HFFc6 (cell line): ENCODE measurements at places on chromosomes 4 and X. TPM values are rescaled to one million over a fixed set of nuclear protein-coding genes. Genes with fewer than 3 reads are reported as not detected.

- DNase-seq, result peak; percentile 16
These were observed 651 bp downstream of the UCHL1 start for GRCh38 chr4:41257257-41257901.

DNA sequence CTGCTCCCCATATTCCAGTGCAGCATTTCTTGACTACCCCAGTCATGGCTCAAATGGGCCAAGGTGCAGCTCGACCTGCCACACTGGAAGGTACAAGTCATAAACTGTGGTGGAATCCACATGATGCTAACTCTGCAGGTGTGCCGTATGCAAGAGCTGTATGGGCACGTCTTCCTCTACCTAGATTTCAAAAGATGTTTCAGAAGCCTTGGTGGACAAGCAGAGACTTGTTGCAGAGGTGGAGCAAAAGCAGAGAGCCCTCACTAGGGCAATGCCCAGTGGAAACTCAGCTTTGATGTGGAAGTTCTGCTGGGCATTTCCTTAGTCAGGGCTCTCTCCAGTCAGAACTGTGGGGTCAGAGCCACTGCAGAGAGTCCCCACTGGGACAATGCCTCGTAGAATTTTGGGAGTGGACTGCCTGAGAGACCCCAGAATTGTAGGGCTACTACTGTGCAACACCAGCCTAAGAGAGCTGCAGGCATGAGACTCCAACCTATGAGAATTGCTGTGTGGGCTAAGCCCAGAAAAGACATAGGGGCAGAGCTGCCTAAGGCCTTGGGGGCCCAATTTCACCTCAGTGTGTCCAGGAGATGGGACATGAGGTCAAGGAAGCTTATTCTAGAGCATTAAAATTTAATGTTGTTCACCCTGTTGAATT is 65.7 kb downstream of the BEX3 start:
- DNase-seq, result no peak

DNA sequence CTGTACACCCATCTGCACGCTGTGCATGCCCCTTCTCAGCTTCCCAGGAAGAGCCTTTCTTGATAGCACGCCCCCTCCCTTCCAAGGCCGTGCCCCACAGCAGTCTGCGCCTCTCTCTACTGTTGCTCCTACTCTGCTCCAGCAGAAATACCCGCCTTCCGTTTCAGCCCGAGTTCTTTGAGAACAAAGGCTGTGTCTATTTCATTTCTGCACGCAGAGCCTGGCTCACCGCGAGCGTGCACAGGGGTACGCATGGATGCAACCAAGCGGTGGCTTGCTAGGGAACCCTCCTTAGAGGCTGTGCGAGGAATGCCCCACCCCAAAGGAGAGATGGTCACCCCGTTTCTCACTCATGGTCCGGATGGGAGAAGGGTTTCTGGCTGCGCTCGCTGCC is 485 bp downstream of the AADAT start:
- peak; percentile 6 for DNase-seq

GRCh38 chr4:2066011-2066551 is 7.0 kb downstream of the NAT8L start:
- no peak for DNase-seq

GRCh38 chr4:145498430-145498829 is 16.8 kb downstream of the SMAD1 start:
- DNase-seq, result no peak

DNA sequence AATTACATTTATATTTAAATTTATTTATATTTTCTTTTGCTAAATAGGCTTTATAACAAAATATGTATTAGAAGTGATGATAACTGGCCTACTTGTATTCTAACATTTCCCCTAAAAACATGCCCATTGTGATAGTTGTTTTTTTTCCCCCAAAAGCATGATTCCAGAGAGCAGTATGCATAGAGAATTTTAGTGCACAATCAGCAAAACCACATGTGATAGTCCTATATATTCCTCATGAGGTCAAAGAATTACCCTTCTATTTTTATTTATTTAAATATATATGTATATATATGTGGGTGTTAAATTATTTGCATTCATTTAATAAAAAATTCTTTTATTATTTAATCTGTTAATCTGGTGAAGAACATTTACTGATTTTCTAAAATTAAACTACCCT is 78.2 kb upstream of the TLL1 start:
- no peak for DNase-seq

DNA sequence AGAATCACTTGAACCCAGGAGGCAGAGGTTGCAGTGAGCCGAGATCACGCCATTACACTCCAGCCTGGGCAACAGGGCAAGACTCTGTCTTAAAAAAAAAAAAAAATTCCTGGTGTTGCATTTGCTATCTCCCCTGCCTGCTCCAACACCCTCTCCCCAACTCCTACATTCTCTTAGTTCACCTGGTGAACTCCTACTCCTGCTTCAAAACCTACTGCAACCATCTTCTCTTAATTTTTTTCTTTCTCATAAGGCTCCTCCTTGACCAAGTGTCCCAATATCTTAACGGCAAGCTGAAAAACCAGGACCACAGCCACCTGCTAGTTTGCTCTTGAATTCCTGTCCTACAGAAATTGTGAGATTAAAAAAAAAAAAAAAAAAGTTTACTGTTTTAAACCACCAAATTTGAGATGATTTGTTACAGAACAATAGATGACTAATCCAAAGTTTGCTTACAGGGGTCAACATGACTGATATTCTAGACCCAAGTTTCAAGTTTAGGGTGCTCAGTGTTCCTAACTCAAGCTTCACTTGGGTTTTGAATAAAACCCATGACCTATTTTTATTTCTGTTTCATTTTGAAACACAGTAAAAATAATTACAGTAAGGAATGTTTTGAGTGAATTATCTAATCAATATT is 13.1 kb upstream of the ANXA5 start:
- no peak for DNase-seq

GRCh38 chr4:163263606-163264005 is 68.8 kb downstream of the NPY1R start:
- DNase-seq, result no peak

GRCh38 chr4:8599091-8599460 is 6.5 kb downstream of the CPZ start:
- DNase-seq, result no peak

DNA sequence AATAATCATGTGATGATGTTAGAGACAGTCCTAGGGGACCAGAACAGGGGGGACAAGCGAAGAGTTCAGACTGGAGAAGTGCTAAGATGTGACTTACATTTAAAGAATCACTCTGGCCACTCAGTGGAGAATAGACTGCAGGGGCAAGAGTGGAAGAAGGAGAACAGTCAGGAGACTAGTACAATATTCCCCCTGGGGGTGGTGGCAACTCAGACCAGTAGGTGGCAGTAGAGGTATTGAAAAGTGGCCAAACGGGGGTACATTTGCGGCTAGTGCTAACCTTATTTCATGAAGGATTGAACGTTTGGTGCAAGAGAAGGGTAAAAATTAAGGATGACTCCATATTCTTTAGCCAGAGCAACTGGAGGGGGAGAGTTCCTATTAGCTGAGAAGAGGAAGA is 2.7 kb upstream of the BMX start:
- DNase-seq, result peak; percentile 25

DNA sequence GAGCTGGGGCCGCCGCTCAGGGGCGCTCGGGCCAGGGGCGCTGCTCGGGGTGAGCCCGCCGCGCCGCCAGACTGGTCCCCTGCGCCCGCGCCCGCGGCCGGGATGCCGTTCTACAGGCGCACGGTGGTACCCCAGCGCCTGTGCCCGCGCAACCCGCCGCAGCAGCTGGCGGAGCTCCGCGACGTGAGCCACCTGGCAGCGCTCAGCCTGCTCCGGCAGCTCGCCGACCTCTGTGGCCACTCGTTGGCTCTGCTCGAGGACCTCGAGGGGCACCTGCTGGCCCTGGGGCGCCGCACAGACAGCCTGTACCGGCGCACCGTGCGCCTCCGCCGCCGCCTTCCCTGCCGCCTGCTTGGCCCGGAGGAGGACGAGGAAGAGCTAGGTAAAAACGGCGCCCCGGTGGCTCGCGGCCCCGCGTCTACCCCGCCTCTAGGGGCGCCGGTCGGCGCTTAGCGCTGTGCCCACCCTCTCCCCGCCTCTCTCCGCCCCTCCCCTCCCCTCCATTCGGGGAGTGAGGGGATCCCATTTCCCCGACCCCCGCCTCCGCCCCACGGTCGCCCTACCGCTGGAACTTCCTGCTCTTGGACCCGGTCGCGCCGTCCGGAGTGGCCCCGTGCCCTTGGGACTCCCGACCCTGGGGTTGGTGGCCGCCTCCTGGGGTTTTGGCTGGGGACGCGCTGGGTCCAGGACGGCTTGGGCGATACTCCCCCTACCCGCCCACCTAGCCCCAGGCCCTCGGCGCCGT is 513 bp downstream of the NHSL2 start:
- no peak for DNase-seq

- DNase-seq, result no peak
These were observed 36.0 kb downstream of the PF4 start for GRCh38 chr4:73945674-73946449.

DNA sequence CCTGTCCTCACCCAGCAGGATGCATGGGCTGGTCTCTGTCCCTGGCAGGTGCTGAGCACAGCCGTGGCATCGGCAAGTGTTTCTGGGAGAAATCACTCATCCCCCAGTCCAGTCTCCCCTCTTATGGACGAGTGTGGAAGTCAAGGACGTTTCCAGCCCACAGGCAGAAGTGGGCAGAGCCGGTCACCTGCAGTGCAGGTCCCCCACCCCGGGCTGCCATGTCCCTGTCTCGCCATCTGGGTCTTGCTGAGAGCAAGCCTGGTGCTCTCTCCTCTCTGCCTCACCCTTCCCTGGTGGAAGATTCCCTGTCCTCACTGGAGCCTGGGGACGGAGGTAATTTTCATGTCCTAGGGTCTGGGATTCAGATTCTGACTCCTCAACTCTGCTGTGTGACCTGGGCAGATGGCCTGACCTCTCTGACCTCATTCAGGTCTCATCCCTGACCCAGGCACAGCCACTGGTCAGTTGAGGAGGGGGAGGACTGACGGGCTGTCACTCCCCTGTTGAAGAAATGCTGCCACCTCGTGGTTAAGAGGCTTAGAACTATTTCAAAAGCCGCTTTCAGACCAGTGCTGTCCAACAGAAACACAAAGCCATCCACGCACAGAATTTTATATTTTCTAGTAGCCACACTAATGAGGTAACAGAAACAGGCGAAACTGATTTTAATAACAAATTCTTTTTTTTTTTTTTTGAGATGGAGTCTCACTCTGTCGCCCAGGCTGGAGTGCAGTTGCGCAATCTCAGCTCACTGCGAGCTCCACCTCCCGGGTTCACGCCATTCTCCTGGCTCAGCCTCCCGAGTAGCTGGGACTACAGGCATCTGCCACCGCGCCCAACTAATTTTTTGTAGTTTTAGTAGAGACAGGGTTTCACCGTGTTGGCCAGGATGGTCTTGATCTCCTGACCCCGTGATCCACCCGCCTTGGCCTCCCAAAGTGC is 1.8 kb downstream of the CPZ start:
- DNase-seq, result peak; percentile 72

- peak; percentile 83 for DNase-seq
These were observed 45.6 kb downstream of the SEL1L3 start for GRCh38 chr4:25817059-25817681.

GAB1 gene
- total RNA-seq, result 6.5 to 6.9 TPM (median 6.7 TPM) in 3 replicates

SPANXN3 gene
- total RNA-seq, result not detected in 3 replicates

AFF1 gene
- 28.3 and 42.1 TPM in 2 replicates for total RNA-seq

CFAP299 gene
- total RNA-seq, result 6.4 to 8.2 TPM (median 6.9 TPM) in 3 replicates

SLC49A3 gene
- total RNA-seq, result 0.13 to 0.72 TPM (median 0.38 TPM) in 3 replicates

PAGE4 gene
- not detected in 3 replicates for total RNA-seq
